Stimulated activated naive CD4-positive, alpha-beta T cell treated with Interleukin-2 at 50 U/mL for 16 hours (primary cell): ENCODE measurements at places on chromosomes 12 and 14.
A peak's percentile ranks its signal among the peaks of the same experiment; 100 is the strongest.

DNA sequence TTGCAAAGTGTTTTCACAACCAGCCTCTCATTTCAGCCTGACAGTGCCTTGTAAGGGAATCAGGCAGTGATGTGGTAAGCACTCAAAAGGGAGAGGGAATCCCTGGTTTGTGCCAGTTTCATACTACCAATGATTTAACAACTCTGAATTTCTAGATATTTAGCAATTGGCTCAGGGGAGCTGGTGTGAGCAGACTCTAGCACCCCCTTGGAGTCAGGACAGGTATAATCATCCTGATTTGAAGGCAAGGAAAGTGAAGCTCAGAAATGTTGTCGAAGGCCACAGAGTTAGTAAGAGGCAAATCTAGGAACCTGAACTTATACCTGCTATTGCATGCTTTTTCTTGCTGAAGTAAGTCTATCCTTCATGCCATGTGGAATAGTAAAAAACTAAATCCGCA lies 63.1 kb upstream of the DACT1 start:
- no peak for DNase-seq

GRCh38 chr12:1915082-1915968 lies 3.1 kb downstream of the CACNA2D4 start:
- peak; percentile 4 for DNase-seq

DNA sequence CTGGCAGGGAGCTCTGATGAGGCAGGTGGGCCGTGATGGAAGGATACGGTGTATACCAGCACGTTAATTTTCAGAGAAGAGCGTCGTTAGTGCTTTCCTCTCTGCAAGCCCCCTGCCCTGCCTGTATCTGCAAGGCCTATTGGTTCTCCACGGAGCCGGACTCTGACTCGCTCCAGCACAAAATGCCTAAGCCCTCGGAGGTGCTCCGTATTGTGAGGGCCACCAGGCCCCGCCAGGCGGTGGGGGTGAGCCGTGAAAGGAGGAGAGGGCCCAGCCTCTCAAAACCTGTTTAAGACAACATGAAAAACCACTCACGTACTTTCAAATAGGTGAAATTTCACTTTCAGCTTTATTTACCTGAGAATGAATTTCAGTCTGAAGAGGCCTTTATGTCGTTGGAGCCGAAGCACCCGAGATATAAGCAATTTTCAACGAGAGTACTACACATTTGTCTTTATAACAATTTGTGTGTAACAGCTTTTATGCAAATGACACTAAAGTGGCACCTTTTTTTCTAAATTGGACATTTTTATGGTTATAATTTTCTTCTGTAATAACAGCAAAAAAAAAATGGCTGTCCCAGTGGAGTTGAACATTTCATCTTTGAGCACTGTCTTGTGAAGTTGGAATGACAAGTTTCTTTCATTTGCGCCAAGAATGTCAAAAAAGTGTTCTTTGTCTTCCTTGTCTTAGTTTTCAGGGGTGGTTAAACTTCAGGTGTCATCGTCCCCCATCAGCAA lies 749.5 kb downstream of the VRK1 start:
- DNase-seq = no peak

DNA sequence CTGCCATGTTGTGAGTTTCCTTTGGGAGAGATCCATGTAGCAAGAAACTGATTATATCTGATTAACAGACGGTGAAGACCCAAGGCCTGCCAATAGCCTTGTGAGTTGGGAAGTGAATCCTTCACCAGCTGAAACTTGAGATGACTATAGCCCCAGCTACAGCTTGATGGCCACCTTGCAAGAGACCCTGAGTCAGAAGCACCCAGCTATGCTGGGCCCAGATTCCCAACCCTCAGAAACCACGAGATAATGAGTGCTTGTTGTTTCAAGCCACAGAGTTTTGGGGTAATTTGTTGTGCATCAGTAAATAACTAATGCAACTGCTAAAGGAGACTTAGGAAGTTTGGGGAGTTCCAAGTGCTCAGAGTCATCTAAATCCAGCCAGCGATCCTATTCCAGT lies 80.3 kb downstream of the AVPR1A start:
- no peak for DNase-seq

DNA sequence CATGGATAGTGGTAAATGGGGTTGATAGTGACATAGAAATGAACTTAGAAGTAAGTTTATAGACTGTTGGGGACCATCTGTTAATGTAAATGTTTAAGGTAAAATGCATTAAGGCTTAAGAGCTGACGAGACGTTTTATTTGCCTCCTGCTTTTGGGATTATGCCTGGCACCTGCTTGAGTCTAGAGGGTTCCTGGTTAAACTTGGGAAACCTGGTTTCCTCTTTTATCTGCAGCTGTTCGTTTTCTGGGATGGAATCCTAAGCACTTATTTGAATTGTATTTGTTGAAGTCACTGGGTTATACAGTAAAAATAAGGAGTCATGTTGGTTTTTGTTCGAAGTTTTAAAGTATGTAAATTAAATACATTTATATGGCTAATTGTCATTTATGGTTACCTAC lies 914.7 kb downstream of the NRXN3 start:
- no peak for DNase-seq

DNA sequence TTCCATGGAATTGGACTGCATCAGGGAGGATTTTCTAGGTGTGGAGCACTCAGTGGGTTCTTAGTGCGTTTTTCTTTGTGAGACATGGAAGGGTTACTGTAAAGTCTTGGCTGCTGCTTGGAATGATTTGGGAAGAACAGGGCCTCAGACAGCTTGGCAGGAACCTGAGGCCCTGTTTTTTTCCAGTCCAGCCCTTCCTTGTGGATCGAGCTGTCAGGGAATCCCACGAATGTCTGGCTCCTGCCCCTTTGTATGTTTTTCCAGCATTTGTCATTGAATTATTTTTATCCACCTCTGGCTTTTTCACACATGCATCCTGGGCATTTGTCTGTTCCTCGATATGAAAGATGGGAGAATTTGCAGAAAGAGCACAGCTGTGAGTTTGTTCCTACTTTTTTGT lies 158.5 kb downstream of the TGFB3 start:
- no peak for DNase-seq

DNA sequence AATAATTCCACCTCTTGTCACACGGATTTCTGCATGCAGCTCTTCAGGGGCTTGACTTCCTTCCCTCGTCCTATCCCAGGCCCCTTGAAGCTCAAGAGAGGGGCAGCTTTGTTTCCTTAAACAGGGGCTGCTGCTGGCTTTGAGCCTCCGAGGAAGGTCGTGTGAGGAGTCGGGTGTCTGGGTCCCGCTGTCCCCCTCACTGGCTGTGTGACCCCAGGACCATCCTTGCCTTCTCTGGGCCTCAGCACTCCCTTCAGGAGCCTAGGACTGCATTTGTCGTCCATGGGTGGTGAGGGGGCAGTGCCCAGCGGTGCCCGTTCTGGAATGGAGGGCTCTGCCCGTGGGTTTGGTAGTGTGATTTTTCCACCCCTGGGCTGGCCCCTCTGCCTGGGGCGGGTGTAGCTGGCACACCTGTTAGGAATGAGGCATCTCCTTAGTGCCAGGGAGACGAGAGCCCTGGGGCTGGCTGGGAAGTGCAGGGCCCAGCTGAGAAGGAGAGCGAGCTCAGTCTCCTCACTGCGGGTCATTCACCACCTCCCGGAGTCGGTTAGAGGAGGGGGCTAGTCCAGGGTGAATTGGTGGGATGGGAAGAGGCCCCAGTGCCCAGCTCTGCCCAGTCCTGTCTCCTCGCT lies 60.8 kb downstream of the TSPAN9 start:
- DNase-seq = no peak

DNA sequence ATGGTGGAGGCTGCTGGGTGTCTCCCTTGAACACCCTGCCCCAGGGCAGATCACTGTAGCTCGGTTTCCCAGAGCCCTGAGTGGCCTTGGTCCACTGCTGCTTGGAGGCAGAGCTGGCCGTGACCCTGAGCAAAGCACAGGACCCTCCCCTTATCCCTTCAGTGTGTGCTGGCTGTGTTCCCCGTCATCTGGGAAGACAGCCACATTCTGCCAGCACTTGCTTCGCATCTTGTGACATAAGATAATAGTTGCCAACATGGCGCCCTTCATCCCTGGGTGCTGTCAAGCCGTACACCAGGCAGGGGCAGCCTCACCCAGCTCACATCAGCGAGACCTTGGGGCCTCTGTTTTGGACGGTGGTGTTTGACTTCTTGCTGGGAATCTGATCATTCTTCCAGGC lies 12.1 kb upstream of the ALDH2 start:
- DNase-seq = no peak

GRCh38 chr12:42447371-42447786 lies 121.4 kb downstream of the PPHLN1 start:
- no peak for DNase-seq

DNA sequence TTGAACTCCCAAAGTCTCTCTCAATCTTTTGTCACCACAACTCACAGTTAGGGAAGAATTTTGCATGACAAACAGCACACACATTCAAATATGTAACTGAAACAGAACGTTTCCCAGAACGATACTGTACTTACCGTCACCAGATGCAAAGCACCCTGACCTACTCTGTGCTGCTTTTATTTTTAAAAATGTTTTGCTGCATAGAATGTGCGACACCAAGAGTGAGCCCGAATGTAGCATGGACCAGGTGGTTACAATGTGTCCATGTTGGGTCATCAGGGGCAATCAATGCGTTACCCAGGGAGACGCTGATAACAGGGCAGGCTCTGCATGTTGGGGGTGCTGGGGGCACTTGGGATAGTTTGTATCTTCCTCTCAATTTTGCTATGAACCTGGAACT lies 14.6 kb upstream of the EIF5 start:
- DNase-seq = no peak

GRCh38 chr12:113378291-113378690 lies 19.9 kb downstream of the PLBD2 start:
- DNase-seq = no peak

GRCh38 chr14:30974628-30975027 lies 50.8 kb upstream of the AP4S1 start:
- DNase-seq = no peak

DNA sequence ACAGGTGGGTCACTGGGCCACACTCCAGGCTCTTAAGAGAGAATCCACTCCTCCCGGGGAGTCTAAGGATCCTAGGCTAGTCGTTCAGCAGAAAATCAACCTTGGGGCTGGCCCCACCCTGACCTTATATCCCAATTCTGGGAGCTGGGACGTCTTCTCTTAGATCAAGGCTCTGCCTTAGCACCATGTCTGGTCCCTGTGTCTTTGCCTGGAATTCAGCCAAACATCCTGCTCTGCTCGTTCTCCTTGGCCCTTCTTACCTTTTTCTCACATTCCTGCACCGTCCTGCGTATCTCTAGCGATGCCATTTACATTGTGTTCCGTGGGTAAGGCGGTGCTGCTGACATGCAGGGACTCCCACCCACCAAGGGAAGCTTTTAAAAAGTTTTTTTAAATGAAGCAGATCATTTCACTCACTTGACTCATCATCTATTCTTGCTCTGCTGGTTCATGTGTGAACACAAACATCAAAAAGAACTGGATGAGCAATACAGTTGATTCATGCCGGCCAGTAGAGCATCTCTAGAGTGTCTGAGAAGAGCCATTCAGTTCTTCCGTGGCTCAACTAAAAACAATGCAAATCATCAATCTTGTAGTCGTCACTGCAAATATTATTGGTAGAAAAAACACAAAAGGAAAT lies 50.2 kb downstream of the KCNK13 start:
- DNase-seq = no peak

DNA sequence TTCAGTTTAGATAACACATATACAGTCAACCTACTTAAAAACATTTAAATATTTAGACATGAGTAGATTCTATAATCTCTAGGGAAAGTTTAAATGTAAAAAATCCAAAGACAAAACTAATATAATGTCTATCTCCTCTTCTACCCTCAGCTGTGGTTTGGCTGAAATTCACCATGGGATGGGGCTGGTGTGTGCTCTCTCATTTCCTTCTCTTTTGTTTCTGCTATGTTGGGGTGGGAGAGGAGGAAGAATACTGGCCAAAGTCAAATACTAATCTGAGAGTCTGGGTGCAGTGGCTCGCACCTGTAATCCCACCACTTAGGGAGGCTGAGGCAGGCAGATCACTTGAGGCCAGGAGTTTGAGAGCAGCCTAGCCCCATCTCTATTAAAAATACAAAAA lies 1673.9 kb upstream of the SEL1L start:
- DNase-seq = no peak

DNA sequence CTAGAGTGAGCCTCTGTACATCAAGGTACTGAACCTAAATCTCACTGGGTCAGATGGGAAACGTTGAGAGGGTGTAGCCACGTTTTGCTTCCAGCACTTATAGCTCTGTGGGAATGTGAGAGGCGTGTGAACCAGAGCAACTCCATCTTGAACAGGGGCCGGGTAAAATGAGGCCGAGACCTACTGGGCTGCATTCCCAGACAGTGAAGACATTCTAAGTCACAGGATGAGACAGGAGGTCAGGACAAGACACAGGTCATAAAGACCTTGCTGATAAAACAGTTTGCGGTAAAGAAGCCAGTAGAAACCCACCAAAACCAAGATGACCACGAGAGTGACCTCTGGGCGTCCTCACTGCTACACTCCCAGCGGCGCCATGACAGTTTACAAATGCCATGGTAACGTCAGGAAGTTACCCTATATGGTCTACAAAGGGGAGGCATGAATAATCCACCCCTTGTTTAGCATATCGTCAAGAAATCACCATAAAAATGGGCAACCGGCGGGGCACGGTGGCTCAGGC lies 63.4 kb upstream of the NCOR2 start:
- no peak for DNase-seq

DNA sequence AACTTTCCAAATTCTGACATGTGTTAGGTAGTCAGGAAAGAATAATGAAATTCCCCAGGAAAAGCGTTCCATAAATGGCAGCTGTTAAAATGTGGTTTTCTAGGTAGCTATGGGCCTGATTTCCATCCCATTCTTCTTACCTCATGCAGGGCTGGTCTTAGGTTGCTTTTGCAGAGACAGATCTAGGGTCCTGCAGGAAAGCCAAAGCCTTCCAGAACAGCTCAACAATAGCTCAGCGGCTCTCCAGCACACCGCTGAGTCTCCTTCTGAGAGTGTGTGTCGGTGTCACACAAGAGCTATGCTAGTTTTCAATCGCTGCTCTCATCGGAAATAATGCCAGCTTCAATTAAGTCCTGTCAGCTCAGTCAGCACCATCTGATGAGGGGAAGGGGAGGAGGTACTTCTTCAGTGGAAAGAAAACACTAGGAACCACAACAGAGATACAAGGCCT lies 106.7 kb downstream of the TMEM30B start:
- DNase-seq = no peak

DNA sequence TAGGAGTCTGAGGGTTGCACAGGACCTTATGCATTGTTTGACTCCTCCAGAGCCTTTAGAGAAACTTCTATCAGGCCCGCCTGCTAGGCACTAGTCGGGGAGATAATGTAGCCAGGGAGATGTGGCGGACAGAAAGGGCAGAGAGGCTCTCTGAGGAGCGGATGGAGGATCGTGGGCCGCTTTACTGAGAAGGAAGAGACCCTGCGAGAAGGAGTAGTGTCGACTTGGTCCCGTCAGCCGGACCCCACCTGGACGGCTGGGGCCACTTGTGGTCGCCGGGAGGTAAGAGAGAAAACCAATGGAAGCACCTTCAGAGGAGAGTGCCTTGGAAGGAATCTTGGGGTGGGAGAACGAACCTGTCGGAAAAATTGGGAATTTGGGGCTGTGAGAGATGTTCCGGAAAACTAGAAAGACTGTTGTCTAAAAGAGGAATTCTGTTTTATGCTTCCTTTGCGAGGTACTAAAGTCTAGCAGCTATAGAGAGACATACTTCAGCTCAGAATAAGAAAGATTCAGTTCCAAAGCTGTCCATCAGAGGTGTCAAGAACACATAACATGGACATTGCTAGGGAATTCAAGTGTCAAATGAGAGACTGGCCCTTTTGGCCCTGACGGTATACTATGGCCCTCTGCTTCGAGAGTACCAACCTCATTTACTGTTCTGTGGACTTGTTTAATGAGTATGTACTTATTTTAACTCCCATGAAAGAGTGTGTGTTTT lies 660 bp upstream of the MCRS1 start:
- no peak for DNase-seq
